Stimulated activated CD4-positive, alpha-beta T cell treated with anti-CD3 and anti-CD28 coated beads, Interleukin-4, amount 100 ng/mL, for 48 hours (primary cell): ENCODE measurements at places on chromosomes 3 and 15.
A peak's percentile ranks its signal among the peaks of the same experiment; 100 is the strongest.

- DNase-seq, result no peak
These were observed 10.0 kb downstream of the PRKCD start for GRCh38 chr3:53171064-53171418.

GRCh38 chr3:104750581-104750980 is 616.1 kb upstream of the ALCAM start:
- DNase-seq, result no peak

DNA sequence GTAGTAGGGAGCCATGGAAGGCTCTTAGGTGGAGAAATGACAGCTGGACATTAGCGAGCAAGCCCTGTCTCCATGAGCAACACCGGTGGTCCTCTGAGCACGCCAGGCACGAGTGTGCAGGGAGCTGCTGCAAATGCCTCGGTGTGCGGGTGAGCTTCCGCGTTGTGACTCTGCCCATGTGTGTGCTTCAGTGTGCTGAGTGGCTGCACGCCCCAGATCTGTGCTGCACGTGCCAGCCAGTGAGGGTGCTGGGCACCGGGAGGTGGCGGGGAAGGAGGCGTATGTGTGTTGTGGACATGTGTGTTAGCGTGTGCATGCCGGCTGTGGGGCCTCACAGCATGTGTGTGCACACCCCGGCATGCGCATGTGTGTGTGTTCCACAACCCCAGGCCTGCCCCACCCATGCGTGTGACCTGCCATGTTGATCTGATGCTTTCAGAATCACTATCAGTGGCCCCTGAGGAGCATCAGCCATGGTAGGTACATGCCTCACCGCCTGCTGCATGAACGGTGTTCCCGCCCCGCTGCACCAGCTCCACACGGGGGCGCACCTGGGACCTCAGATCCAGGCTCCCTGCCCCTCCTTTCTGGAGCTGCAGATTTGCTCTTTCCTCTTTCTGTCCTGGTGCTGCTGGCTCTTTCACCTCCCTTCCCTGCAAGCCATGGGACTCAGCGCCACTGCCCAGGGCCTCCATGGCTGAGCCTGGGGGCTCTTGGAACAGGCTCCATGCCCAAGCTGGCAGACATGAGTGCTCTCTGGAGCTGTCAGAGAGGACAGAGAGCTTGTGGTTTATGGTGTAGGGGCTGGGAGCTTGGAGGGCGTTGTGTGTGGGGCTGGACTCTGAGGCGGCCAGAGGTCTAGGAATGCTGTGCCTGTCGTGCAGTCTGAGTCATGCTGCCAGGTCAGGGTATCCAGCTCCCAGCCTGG is 169.4 kb downstream of the TBC1D2B start:
- DNase-seq, result peak; percentile 71

DNA sequence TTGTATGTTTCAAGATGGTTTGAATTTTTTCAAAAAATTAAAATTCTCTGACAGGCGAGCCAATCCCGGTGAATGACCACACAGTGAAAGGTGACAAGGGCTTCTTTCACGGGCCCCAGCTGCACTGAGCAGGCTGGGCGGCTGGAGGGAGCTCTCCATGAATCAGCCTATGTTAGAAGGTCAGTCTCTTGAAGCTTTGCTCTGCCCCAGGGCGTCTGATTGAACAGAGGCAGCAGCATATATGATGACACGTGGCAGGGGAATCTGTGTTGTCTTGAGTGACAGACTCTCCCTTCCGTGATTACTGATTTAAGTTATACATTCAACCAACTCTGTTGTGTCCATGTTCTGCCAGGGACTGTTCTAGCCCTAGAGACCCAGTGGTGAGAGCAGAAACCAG is 51.5 kb downstream of the ISG20 start:
- no peak for DNase-seq

DNA sequence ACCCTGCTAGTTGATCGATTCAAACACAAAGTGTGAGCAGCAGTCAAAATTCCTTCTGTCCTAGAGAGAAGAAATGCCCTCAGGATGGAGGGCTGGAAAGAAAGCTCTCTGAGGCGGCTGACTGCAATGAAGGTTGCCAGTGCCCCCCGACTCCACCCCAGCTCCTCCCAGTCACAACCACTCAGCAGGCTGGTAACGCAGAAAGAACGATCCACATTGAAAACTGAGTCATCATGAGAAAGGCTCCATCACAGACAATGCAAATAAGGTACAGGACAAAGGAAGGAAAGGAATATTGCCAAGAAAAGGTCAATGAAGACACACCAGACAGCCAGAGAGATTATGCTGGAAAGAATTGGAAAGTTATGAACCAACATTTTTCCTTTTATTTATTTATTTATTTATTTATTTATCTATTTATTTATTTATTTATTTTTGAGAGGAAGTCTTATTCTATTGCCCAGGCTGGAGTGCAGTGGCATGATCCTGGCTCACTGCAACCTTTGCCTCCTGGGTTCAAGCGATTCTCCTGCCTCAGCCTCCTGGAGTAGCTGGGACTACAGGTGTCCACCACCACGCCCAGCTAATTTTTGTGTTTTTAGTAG is 17.4 kb upstream of the VGLL4 start:
- DNase-seq, result no peak
